ENCODE measurements at places on chromosomes 13 and 19.

DNA sequence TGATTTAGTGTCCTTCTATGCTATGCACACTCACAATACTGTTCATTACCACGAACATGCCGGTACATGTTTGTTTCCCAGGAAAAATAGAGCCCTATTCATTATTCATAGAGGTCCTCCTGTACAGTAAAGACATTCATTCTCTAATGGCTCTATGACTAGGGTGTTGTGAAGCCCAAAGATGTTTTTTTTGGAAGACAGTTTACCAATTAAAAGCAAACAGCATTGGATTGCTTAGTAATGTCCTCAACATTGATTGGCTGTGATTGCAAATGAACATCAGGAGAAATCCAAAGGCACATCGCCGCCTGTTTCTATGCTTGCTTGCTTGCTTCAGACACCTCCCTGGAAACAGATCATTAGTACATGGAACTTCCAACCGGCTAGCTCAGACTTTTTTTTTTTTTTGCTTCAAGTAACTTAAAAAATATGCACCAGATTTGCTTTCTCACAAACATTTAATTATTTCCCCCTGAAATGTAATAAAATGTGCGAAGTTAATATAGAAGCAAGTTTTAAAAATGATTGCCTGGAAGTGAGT is 8.8 kb upstream of the GPC6 start:
- no peak for DNase-seq

DNA sequence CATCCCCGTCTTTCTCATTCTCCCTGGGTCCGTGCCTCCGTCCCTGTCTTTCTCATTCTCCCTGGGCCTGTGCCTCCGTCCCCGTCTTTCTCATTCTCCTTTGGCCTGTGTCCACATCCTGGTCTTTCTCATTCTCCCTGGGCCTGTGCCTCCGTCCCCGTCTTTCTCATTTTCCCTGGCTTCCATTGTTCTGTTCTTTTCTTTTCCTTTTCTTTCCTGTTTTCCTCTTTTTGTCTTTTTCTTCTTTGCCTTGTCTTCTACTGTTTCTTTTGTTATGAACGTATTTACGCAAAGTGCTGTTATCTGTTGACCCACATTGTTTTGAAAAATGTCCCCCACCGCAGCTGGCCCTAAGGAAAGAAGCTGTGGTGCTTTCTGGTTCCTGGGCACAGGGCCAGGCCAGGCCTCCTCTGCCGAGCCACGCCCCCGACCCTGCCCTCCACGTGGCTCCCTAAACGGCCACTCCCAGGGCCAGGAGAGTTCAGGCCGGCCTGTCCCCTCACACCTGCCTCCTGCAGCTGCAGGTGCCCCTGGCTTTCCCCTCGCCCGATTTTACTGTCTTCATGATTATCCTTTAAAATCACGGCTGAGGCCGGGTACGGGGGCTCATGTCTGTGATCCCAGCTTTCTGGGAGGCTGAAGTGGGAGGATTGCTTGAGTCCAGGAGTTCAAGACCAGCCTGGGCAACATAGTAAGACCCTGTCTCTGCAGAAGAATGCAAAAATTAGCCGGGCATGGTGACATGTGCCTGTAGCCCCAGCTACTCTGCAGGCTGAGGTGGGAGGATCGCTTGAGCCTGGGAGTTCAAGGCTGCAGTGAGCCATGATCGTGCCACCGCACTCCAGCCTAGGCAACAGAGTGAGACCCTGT is 14.0 kb upstream of the TMPRSS9 start:
- DNase-seq = no peak

DNA sequence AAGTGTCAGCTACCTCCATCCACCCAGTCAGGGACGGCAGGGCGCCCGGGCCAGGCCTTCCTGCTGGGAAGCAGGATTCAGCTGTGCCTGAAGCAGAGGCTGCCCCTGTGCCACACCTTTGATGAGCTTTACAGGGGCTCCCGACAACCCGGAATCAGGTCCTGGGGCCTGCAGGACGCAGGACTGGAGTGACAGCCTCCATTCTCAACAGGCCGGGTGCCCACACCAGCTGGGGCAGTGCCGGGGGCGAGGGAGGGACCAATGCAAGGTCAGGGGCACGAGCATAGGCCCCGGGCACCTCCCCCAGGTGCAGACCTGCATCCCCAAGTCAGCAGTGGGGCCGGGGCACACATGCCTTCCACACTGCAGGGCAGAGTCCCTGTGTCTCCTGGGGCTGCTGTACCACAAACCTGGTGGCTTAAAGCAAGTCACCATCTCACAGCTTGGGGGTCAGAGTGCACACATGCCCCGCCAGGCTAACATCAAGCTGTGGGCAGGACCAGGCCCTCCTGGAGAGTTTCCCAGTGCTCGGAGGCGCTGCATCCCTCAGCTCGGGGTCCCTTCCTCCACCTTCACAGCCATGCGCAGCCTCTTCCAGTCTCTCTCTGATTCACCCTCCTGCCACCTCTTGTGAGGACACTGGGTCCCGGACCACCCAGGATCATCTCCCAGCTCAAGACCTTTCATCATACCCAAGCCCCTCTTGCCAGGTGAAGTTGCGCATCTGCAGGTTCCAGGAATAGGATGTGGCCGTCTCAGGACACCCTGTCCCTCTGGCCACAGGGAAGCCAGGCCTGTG is 13.4 kb downstream of the UBXN6 start:
- no peak for DNase-seq

DNA sequence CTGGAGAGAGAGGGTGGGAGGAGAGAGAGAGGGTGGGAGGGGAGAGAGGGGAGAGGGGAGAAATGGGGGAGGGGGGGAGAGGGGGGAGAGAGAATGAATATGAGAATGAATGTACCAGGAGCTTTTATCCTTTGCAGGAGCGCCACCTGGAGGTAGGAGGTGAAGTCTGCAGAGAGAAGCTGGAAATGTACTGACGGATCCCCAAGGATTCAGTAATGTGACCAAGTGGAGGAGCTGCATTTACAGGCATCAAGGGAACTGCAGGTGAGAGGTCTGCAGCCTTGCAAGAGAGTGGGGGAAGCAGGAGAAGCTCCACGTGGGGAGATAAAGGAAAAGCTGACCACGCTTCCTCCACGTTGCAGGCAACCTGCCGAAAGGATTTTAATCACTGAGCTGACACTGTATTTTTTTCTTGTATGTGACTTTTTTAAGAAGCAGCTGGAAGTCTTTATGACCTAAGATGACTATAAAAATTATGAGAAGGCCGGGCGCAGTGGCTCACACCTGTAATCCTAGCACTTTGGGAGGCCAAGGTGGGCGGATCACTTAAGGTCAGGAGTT is 33.7 kb downstream of the VSTM1 start:
- DNase-seq = no peak

GRCh38 chr19:55209693-55210472 is 582 bp upstream of the PTPRH start:
- no peak for DNase-seq

DNA sequence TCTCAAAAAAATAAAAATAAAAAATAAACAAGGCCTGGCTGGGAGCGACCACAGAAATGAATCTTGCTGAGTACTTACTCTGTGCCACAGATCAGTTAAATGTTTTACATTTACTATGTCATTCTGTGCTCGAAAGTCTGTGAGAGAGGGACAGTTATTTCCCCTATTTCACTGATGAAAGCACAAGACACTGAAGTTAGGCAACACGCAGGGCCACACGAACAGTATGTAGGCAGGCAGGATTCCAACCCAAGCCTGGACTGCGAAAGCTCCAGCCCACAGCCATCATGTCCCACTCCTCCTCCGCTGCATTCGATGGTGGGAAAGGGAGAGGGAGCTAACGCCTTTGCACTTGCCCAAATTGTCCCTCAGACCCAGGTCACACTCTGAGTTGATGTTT is 34.2 kb downstream of the RUBCNL start:
- no peak for DNase-seq

GRCh38 chr19:39299404-39299803 is 3.2 kb downstream of the IFNL1 start:
- no peak for DNase-seq

Measured in stimulated activated CD4-positive, alpha-beta T cell treated with anti-CD3 and anti-CD28 coated beads, Interleukin-1b, Interleukin-23, amount 100 ng/mL, for 1 hour (primary cell).